ENCODE measurements at places on chromosomes 11 and 22. TPM values are rescaled to one million over a fixed set of nuclear protein-coding genes. Genes with fewer than 3 reads are reported as not detected.

Gene APOBEC3B
- total RNA-seq: 0.39 TPM

DNA sequence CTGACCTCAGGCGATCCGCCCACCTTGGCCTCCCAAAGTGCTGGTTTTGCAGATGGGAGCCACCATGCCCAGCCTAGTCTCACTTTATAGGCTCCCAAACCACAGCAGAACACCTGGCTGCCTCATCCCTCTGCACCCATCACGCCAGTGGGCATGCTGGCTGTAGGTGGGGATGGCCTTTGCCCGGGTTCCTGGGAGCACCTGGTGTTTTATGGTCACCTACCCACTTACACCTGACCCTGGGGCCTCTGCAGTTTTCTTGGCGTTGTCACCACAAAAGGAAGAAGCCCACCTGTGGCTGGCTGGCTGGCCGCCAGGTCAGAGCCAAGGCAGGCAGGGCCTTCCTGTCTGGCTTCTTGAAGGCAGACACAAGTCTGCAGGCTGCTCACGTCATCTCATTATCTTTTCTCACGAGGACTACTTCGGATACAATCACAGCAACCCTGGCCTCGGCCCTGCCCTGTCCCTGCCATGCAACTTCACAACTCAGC, 8.2 kb downstream of the RRP7A start:
- no peak for DNase-seq

- DNase-seq: no peak
These were observed 20.0 kb upstream of the TUB start for GRCh38 chr11:8060801-8061554.

Gene GRIK4
- 0.22 TPM for total RNA-seq

DNA sequence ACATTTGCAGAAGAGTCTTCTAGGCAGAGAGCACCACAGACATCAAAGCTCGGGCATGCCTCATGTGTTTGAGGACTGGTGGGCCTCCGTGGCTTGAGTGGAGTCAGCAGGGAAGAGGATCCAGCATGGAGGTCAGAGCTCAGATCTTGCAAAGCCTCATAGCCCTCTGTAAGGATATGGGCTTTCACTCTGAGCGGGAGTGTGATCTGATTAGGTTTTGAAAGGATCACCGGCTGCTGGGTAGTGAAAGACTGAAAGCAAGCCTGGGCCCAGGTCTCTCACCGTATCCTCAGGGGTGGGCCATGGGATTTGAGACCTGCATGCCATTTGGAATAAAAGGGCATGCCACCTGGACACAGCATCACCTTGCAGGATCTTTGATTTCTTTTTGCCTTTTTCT, 112.7 kb downstream of the TEAD1 start:
- DNase-seq: no peak

Gene NLRP10
- 0.44 TPM for total RNA-seq

- DNase-seq: no peak
These were observed 132.4 kb downstream of the LARGE1 start for GRCh38 chr22:33787645-33788456.

Gene FAT3
- total RNA-seq: 2.7 TPM

GRCh38 chr11:20647976-20648565, 21.3 kb upstream of the NELL1 start:
- DNase-seq: peak; percentile 24

GRCh38 chr11:134069426-134070341, 812 bp downstream of the JAM3 start:
- no peak for DNase-seq

DNA sequence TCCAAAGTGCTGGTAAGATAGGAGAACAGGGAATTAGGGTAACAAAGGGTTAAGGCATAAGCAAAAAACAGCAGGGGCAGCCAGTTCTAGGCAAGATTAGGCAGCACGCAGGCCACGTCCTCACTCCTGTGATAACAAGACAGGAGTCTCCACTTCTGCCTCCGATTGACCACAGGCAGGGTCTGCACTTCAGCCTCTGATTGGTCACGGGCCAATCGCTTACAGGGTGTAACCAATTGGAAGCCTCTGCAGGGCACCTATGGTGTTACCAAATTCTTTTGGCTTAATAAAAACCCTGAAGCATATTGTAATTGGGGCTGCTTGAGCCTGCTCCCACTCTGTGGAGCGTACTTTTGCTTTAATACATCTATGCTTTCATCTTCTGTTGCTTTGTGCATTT, 12.2 kb upstream of the GSTP1 start:
- DNase-seq: no peak

DNA sequence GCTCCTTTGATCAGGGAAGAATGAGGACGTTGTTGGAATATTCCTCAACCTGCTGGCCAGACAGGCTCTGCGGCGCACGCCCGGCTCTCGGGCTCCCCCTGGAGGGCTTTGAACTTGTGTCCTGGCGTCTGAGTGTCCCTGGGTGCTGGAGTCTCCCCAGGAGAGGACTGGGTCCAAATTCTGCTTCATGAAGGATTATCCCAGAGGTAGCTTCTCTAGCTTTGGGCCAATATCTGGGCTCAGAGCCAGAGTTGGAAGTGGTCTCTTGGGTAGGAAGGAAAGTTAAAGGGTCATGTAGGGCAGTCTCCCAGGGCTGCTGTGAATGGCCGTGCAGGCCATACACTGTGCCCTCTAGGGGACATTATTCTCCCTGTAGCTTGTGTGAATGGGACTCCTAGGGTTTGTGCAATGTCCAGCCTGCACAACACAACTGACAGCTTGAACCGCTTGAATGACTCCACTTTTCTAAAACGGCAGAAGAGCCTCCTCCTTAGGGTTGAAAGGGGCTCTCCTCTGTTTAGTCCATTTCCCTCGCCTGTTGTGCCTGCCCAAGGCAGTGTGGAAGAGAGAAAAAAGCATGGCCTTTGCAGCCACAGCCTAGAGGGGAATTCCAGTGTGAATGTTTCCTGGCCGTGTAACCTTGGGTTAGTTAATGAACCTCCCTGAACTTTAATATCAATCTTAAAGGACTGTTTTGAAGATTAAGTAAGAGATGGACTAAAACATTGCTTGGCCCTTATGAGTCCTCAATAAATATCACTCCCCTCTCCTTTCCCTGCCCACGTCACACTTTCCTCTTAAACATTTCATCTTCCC, 111.2 kb upstream of the THY1 start:
- DNase-seq: peak; percentile 62

DNA sequence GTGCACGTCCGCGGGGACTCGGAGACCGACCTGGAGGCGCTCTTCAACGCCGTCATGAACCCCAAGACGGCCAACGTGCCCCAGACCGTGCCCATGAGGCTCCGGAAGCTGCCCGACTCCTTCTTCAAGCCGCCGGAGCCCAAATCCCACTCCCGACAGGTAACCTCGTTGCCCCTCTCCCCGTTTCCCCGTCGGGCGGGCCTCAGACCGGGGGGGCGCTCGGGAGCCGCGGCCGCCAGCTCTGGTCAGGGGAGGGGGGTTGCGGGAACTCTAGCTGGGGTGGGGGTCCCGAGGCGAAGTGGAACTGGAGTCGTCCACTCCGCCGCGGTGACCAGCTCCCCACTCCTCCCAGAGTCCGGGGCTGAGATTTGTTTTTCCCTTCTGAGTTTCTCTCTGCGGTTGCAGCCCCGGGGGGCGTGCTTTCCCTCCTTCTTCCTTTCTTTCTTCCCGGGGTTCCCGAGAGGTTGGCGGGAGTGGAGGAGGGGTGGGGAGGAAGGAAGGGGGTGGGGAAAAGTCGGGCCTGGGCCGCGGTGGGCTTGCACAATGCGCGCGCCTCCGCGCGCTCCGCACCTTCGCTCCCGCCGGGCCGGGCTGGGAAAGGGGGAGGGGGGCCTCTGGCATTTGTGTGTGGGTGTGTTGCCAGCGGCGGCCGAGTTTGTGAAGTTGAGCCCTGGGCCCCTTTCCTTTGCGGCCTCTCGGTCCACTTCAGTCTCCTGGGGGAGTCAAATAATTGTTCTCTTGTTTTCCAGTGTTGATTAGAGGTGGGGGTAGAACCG, 952 bp downstream of the YAP1 start:
- peak; percentile 40 for DNase-seq

DNA sequence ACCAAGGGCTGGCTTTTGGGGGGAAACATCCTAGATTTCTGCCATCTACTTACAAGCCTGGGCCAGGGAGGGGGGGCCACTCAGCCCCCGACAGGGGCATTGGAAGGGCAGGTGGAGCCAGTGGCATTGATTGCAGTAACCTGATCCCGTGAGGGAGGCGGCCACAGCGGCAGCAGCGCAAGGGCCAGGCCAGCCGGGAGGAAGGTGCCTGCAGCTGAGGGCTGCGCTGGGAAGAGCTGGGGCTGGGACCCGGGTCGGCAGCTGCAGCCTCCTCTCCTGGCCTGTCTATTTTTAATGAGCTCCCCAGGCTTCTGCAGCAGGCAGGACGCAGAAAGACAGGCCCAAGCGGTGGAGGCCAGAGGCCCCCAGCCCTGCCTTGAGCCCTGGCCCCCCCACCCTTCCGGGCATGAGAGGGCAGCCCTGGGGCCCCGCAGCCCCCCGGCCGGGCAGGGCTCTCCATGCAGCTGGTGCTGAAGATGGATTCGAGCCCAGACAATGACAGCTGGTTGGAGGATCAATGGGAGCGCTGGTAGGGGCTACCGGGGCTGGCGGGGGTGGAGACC, 10.6 kb downstream of the FREY1 start:
- no peak for DNase-seq

GRCh38 chr11:59112494-59112893, 5.5 kb downstream of the FAM111B start:
- no peak for DNase-seq
